Activated T-helper 2 cell treated with anti-CD3 and anti-CD28 coated beads, Interferon-gamma antibody, Interleukin-2, Interleukin-4, amounts not matched to agents 10 μg/mL and 5 μg/mL and 100 μg/mL, durations not matched to agents 14 hours and 24 hours and 36 hours (primary cell): ENCODE measurements at places on chromosomes 5 and 9. TPM values are rescaled to one million over a fixed set of nuclear protein-coding genes. Genes with fewer than 3 reads are reported as not detected.

The TMEM8B gene
- total RNA-seq = 3.0 and 3.4 TPM in 2 replicates

DNA sequence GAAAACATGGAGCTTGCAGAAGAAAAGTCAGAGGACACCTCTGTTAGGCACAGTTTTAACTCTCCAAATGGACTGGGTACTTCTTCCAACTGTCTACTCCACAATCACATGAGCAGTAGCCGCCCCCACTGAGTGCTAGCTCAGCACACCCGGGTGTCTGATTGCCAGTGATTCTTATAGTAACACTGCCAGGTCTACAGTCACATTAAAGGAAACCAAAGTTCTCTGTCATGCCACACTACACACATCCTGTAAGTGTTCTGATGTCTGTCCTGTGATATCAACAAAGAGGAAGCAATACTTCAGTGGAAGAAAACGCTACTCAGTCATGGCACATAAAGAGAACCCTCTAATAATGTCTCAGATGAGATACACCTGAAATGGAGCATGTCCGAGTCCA, at the start of gene HAVCR2:
HAVCR2 (minus strand) TSS at position 69 of the 400 bp plus-strand sequence; CDS start at position 8, 61 bp downstream.
- peaks cover 57% of the 10 kb centered on the region for H3K4me1 ChIP-seq
- peak within 1 kb of the TSS; percentile 88 for H3K4me3 ChIP-seq
- peaks cover 48% of the 10 kb centered on the region for H3K36me3 ChIP-seq

The PCDHA6 gene
- total RNA-seq = not detected in 2 replicates

- H3K4me1 ChIP-seq = peaks cover 2% of the 10 kb centered on the region
- peaks cover 6% of the 10 kb centered on the region for H3K27me3 ChIP-seq
- no peak for DNase-seq
Observed at GRCh38 chr5:146699138-146699537, 179.4 kb downstream of the PPP2R2B start.

- H3K4me3 ChIP-seq = no peak overlapping the region
- H3K36me3 ChIP-seq = no peaks in the 10 kb centered on the region
- H3K27ac ChIP-seq = no peak overlapping the region
- H3K27me3 ChIP-seq = no peaks in the 10 kb centered on the region
Observed at GRCh38 chr9:17875886-17876285, 297.0 kb downstream of the SH3GL2 start.

DNA sequence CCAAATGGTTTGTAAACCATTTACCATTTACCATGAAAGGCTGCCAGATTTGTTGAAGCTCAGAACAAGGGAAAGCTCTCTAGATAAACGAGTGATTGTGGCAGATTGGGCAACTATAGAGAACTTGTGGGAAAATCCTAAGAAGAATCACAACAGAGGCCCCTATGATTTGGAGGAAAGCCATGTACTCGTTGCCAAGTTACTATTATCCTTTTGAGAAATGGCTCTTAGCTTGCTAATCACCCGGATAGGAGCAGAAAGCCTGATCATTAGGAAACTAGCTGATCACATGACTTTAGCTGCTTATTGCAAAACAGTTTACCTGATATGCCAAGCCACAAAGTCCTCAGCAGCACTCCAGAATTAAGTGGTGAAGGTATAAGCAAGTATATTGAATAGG, 23.5 kb upstream of the ATG10 start:
- H3K27me3 ChIP-seq = no peaks in the 10 kb centered on the region
- no peak overlapping the region for H3K27ac ChIP-seq
- no peak overlapping the region for H3K4me3 ChIP-seq
- DNase-seq = no peak

- H3K27me3 ChIP-seq = no peaks in the 10 kb centered on the region
- no peak overlapping the region for H3K27ac ChIP-seq
- peaks cover 4% of the 10 kb centered on the region for H3K36me3 ChIP-seq
- no peak overlapping the region for H3K4me3 ChIP-seq
Observed at GRCh38 chr9:34371886-34372466, 4.7 kb downstream of the MYORG start.
